ENCODE measurements at places on chromosomes 6 and 20.

GRCh38 chr6:9710574-9710973 is 704.3 kb downstream of the TFAP2A start:
- DNase-seq = no peak

DNA sequence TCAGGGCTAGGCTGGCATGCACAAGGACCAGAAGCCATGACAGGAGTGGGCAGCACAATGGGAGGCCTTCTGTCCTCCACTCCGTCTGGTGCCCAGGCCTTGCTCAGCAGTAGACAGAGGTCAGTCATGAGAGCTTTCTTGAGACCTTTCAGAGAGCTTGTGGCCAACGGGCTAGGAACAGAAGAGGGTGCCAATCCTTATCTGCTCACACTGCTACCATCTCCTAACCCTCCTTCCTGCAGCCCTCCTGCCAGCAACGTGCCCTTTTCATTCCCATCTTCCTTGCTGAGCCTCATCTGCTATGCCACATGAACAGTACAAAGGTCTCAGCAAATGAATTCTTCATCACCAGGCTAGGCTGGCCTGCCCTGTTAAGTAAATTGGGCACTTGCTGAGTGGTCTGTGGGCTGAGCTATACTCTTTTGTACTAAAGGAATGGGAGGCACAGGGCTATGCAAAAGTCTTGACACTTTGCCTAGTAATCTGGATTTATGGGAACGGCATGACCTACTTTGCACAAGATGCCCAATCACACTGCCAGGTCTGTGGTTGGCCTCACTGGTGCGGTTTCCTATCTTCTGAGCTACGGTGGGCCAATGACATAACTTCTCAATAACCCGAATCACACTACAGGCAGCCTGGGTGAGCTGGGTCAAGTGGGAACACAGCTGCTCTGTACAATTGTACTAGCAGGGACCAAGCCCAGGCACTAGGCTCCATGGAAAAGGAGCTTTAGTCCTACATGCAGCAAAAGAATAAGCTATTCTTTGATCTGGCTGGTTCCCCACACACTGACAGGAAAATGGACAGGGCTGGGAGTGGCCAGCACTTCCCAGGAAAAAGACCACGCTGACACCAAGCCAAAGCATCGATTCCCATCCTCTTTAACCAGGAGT is 47.8 kb downstream of the ELOVL5 start:
- DNase-seq = no peak

DNA sequence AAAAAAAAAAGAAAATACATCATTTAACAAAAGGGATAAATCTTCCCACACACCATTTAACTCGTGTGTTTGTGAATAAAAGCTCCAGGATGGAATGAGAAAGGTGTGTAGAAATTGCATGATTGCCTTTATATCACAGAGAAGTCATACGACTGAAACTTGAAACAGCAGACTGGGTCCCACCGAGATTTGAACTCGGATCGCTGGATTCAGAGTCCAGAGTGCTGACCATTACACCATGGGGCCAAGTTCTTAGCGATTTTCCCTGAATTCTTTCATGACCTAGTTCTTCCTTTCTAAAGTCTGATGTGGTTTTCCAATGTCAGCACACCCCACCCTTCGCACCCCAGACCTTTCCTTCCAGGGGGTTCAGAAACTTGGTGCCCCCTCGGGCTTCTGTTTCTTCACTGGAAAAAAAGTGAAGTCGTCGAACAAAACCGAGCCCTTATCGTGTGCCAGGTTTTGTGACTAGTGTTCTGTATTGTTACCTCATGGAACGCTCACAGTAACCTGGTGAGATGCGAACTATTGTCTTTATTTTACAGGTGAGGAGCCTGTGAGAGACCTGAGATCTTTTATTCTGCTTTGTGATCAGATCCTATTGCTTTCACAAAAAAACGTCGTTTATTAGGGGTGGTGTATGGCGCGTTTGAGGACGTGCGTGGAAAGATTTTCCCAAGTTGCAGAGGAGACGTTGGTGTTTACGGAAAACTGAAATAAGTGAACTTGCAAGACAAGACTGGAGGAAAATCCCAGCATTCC is 120.8 kb downstream of the OR2B2 start:
- DNase-seq = no peak

DNA sequence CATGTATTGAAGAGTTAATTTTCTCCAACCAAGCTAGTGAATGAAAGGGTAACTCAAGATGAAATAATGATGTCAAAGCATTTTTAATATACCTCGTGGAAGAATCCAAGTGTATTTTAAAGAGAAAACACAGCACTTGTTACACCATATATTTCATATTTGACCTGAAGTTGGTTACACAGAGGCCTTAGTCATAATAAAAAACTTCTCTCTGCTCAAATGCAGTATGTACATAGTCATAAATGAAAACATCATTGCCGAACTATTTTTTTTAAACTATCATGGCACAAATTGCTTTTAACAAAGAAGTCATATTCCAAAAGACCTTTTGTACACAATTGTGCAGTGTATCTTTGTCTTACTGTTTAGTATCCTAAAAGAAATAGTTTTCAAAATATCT is 43.0 kb downstream of the BACH2 start:
- no peak for DNase-seq

DNA sequence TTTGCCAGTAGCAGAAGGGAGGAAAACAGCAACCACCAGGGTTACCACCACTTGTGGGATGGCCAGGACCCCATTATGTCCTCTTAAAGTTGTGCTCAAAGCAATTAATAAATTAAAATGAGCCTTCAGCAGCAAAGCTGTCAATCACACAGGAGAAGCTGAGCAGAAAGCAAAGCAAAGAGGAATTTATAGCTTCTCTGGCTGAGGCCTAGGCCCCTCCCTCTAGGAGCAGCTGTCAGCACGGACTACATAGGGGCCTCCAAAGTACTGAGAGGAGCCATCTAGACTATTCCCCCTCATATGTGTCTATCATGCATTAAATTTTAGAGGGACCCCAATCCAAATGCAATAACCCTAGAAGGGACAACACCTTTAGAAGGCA is 6.4 kb downstream of the CCND3 start:
- DNase-seq = no peak

DNA sequence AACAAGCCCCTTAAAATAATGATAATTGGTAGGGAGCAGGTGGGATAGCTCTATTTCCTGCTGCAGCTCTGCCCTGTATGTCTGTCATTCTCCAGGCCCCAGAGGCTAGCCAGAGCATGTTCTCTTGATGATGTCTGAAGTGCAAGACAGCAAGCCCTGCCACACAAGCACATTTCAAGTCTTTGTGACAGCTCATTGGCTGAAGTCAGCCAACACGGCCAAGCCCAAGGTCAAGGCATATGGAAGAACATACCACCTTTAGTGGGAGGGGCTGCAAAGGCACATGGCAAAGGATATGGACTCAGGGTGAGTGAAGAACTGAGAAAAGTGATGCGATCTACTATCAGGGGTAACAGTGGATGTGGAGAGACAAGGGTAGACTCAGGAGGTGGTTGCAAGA is 116.1 kb downstream of the PRND start:
- DNase-seq = no peak

GRCh38 chr20:47795214-47795907 is 10.1 kb upstream of the SULF2 start:
- no peak for DNase-seq

GRCh38 chr6:109456710-109457561 is 1.4 kb upstream of the MICAL1 start:
- DNase-seq = no peak

DNA sequence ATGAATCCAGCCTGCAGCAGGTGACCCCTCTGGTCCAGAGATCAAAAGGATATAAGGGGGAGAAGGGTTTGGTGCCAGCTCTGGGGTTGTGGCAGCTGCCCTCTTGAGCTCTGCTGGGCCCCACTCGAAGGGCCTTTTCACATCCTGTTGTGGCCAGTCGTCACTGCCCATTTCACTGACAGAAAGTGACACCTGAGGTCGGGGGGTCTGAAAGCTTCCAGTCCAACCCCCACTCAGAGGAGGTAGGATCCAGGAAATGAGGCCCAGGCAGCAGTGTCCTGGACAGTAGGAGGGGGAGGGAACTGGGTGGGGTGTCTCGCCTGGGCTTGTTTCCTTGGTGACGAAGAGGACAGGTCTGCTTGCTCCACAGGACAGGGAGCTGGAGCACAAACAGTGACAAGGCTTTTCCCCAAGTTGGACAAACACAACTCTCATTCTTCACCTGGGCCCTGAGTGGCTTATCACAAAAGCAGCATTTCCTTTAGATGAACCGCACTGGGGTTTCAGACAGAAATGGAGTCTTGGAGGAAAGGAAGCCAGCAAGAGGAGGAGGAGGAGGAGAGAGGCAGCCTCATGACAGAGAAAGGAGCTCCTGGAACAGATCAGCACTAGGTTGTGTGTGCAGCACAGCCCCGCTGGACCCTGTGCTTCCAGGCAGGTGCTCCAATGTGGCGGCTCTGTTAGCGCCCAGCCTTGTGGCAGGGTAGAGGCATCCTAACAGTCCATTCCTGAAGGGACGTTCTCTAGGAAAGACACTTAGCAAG is 11.0 kb downstream of the FRS3 start:
- no peak for DNase-seq

GRCh38 chr6:20954315-20954714 is 420.1 kb downstream of the CDKAL1 start:
- no peak for DNase-seq

DNA sequence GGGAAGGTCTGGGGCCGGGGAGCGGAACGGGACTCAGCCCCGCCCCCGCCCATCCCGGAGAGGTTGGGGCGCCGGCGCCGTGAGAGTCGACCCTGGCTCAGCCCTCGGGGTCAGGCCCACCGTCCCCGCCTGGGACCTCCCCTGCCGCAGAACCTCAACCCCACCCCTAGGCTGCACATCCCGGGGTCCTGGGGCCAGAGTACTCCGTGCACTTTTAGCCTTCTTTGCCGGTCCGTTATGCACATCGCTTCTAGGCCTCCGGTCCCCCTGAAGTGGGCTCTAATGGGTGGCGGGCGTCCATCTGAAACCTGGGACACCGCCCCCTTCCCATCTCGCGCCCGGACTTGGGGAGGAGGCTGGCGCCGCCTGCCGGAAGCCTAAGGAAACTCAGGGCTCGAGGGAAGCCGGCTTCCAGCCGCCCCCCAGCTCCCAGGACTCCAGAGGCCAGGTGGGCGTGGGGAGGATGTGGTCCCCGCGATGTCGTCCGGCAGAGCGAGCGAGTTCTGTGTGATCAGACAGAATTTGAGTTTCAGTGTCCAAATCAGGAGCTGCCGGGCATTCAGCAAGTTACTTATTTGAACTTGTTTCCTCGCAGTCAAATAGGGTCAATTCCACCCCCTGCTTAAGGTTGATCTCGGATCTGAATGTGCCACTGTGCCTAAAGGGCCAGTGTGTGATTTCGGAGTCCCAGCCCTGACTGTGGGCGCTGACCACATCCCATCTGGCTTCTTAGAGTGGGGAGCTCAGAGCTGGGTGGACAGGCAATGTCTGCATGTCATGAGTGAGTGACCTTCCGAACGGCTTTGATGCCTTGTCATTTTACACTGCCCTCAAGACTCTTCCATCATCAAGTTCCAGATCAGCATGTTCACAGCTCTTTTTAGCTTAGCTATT is 47.6 kb downstream of the CPXM1 start:
- no peak for DNase-seq

- DNase-seq = no peak
These were observed 151.9 kb downstream of the CD83 start for GRCh38 chr6:14269436-14269835.

DNA sequence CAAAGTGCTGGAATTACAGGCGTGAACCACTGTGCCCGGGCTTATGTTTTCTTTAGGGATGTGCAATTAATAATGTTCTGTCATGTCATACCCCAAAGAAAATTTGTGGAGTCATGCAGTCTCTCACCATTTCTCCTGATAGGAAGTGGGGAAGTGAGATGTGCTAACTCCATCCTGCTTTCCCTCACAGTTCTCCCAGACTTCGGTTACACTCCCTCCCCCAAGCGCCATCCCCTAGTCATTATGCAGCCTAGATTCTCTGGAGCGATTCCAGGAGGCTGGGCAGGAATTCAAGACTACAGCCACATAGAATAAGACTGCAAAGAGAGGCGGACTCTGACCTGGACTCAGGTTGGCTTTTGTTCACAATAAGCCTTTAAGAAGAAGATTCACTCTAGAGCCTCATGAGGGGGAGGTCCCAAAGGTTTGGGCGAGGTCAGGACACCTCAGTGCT is 271.4 kb downstream of the ALDH8A1 start:
- DNase-seq = peak; percentile 13

DNA sequence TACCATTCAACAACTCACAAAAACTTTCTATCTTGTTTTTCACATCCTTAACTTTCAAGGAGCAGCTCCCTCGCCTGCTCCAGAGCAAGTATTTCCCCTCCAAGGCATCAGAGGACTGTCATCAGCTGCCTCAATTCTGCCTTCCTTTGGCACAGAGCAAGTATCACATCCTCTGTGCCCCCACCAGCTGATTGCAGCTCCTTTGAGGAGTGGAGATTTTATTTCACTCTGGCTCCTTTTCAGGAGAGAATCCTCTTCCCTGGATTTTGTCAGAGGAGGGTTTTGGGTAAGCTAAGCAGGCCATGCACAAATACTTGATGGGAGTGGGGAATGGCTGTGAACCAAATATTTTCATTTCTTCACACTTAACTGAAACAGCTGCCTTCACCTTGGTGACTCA is 610.5 kb upstream of the FLRT3 start:
- DNase-seq = no peak

DNA sequence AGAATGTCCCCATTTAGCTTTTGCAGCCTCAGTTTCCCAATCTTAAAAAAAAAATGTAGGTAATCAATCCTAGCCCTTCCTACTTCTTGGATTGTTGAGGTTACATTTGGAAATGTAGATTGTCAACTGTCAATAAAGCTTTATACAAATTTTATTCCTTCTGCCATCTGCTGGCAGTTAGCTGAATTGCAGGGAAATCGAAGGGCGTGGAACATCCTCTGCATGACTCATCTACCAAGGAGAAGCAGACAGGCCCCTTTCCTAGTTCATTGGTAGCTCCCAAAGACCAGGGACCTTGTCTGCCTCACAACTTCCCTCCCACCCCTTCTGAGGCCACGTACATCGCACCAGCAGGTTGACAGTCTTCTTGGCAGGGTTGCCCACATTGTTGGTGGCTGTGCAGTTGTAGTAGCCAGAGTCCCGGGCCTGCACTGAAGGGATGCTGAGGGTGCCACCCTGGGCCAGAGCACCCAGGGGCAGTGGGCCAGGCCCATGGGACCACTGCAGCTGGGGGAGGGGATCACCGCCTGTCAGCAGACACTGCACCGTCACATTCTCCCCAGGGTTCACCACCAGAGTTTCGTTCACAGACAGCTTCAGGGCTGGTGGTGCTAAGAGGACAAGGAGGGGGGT is 43.6 kb downstream of the MDGA1 start:
- no peak for DNase-seq

- DNase-seq = no peak
These were observed 128.3 kb downstream of the DST start for GRCh38 chr6:56514395-56514794.
